ENCODE measurements at places on chromosomes 3 and 15. TPM values are rescaled to one million over a fixed set of nuclear protein-coding genes. Genes with fewer than 3 reads are reported as not detected.

The MKRN2OS gene
- polyA plus RNA-seq = 1.0 TPM

The STAB1 gene
- polyA plus RNA-seq = 30.5 TPM

The SLC27A2 gene
- 89.7 TPM for polyA plus RNA-seq

The EHHADH gene
- 35.3 TPM for polyA plus RNA-seq

The PRSS50 gene
- polyA plus RNA-seq = 2.0 TPM

The EIF4E3 gene
- 11.8 TPM for polyA plus RNA-seq

The IQCH gene
- 10.1 TPM for polyA plus RNA-seq

The TUSC7 gene
- not detected for polyA plus RNA-seq

GRCh38 chr3:107990926-107991325, 99.9 kb downstream of the CD47 start:
- no peak for DNase-seq

DNA sequence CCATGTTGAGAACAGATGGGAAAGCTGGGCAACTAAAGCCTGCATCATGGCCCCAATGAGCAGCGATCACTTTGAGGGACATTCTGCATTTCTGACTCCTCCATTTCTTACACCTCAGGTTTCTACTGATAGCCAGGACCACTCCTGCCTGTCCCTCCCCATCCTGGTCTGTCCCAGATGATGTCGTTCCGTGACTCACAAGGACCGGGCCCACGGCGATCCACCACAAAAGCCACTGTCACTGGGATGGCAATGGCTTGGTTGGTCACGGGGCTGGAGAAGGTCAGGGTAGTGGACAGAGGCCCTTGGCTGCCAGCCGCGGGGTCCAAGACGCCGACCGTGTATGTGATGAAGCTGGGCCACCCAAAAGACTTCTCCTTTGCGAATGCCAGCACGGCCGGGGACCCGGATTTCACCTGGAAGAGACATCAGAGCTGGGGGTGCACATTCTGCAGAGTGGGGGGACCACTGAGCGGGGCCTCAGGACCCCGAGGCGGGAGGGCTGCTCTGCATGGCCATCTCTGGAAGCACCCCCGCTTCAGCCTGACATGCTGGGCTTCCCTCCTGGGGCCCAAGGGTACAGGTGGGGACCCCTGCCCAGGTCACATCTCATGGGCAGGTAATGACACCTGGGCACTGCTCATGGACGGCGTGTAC, 100.4 kb downstream of the NUP210 start:
- no peak for DNase-seq

DNA sequence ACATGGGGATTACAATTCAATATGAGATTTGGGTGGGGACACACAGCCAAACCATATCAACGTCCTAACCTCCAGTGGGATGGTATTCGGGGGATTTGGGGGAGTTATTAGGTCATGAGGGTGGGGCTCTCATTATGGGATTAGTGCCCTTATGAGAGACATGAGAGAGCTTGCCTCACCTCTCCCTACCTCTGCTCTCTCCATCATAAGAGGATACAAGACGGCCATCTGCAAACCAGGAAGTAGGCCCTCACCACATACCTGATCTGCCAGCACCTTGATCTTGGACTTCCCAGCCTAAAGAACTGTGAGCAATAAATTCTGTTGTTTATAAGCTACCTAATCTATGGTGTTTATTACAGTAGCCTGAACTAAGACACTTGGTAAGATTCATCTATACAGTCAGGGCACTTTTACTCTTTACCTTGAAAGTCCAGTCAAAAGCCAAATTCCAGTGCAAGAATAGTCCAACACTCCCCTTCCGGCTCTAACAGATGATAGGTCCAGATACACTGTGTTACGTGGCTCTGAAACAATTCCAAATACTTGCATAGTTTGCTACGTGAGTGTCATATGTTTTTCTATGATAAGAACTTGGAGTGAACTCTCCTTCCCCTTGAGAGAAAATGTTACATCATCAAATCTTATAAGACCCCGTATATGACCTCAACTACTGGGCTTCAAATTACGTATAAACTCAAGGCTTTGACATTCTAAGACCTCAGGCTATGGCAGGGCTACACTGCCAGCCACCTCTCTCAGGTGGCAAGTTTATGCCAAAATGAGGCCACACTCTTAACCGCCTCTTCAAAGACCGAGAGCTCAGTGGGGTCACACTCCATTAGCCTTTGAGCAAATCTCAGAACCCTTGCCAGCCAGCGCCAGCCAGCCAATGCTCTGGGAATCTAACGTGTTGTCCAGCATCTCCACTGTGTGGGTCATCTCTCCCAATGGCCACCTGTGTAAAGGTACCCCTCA, 129.9 kb downstream of the XXYLT1 start:
- DNase-seq = no peak

DNA sequence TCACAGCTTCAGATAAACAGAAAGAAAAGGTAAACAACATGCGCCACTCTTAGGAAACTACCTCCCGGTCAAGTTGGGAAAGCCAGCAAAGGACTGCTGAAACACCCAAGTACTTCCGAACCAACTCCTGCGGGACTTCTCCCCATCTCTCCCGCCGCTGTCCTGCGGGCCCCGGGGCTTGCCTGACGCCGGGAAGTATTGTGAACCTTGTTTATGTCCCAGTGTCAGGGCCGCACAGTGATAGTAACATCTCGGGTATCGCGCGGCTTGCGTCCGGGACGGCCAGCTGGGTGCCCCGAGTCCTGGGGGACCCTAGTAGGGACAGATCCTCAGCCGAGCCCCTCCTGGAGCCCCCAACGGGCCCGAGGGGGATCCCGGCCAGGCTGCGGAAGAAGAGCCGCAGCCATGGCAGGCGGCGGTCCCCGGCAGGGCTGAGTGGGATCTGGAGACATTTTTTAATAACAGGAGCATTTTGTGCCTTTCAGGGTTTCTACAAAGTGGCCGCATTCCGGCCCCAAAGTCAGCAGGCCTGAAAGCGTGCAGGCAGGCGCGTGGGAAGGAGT, 756 bp downstream of the CLPX start:
- DNase-seq = no peak

DNA sequence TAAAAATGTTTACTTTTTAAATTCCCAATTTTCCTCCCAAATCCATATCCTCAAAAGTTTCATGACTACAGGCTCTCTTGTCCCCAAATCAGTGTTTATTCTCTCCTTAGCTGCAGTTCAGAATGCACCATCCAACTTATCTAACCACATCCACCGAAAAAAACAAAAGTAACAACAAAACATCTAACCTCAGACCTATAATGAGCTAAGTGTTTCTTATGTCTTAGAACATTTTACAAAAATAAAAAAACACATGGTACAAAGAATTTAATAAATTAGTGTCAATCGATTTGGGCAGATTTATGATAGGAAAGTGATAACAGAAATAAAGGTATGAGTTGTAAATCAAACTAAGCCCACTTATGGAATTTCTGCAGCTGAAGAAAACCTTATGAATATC, 13.6 kb downstream of the SATB1 start:
- DNase-seq = no peak

- DNase-seq = no peak
These were observed 192.6 kb upstream of the ALCAM start for GRCh38 chr3:105174017-105174615.

GRCh38 chr15:41894251-41894790, 468 bp upstream of the SPTBN5 start:
- DNase-seq = no peak

DNA sequence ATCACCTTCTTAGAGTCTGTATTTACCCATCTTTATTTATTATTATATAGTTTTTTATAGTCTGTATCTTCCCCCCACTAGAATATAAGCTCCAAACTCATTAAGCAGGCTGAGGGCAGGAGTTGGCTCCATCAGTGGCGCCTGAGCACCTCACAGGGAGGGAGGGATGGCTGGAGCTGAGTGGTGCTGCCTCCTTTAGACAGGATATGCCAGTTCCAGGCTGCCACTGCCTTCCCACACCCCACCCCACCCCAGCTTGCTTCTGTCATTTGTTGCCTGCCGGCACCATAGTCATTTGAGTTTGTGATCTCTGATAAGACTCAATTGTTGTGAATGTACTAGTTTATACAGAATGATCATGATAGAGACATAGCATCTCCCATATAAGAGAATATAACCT, 85.5 kb downstream of the KLHL25 start:
- DNase-seq = no peak
